ENCODE measurements at places on chromosomes 13 and 19.

- no peak for DNase-seq
These were observed 27.4 kb downstream of the C13orf42 start for GRCh38 chr13:51083706-51084105.

- DNase-seq = no peak
These were observed 74.8 kb upstream of the KLHL1 start for GRCh38 chr13:70183041-70183440.

DNA sequence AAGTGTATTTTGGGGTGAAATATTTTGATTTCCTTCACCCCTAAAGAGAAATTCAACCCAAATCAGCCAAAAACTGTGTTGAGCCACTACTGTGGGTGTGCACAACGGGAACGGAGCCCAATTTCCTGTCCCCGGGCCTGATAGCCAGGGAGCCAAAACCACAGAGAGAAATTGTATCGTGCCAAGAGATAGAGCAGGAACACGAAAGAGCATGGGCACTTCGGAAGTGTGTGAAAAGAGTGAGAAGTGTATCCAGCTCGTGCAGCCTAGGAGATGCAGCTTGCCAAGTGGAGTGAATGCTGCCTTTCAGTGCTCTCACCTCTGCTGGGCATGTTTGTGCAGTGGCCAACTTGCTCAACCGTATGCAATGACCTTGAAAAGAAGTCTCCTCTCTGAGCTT lies 19.4 kb upstream of the PLEKHF1 start:
- no peak for DNase-seq

DNA sequence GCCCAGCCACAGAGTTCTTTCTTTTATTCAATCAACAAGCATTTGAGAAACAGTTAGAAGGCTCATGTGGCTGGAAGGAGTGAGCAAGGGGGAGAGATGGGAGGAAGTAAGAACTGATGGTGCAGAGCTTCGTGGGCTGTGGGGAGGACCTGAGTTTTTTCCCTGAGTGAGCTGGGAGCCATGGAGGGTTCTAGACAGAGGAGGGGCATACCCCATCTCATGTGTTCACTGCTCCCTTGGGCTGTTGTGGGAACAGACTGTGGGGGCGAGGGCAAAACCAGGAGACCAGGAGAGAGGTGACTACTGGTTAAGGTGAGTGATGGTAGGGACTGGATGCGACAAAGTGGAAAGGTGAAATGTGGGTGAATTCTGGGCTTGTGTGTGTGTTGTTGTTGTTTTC lies 2.4 kb upstream of the PKN1 start:
- no peak for DNase-seq

- no peak for DNase-seq
These were observed 2.2 kb downstream of the IGFLR1 start for GRCh38 chr19:35740108-35740422.

GRCh38 chr19:44677019-44677811 lies 5.9 kb downstream of the CEACAM19 start:
- DNase-seq = no peak

- no peak for DNase-seq
These were observed 683.4 kb upstream of the ARGLU1 start for GRCh38 chr13:107251341-107251740.

DNA sequence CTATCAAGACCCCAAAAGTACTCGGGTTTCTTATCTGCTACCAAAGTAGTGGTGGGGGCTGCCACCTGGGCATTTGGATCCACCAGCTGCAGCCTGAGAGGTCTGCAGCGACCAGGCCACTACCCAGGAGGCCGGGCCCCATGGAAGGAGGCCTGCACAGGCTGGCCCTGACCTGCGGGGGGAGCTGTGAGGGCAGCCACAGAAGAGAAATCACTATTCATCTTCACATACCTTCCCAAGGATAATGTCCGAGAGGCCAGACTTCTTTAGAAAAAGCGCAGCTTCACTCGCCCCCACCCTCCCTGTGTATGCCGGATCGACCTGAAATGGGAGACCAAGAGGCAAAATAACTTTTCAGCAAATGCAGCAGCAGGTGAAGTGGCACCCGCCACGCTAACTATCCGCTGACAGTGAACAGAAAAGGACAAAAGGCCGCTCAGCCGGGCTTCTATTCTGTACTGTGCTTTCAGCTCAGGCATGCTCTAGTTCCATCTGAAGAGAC lies 30.1 kb downstream of the EPS15L1 start:
- no peak for DNase-seq

GRCh38 chr19:18433735-18434398 lies 4.1 kb downstream of the ISYNA1 start:
- no peak for DNase-seq

DNA sequence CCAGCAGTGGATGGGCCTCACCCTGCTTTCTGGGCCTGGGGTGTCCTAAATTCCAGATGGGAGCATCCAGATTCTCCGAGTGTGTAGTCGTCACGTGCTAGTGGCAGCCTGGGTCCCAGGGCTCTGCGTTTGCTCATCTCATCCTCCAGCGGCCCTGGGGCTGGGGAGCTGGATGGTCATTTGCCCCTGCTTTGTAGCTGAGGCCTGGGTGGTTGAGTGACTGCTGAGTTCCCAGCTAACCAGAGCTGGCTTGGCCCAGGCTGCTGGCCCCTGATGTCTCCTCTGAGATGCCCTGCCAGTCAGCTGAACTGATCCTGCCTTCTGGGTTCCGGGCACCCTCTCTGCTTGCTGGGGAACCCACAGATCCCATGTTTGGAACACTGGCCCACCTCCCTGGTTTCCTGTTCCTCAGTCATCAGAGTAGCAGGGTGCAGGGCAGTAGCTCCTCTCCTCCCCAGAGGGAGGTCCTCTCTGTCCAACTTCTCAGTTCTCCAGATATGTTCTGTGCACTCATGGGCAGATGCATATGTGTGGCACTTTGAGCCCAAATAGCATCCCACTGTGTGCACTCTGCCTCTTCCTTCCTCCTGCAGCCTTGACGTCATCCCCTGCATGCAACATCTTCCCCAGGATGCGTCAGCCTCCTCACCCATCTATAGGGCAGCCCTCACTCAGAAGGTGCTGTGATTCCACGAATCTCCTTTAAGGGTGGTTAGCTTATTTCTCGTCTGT lies 22.4 kb upstream of the CRTC1 start:
- no peak for DNase-seq

GRCh38 chr13:92745258-92745657 lies 481.3 kb upstream of the GPC6 start:
- no peak for DNase-seq

All from stimulated activated CD8-positive, alpha-beta memory T cell treated with anti-CD3 and anti-CD28 coated beads, Interleukin-12 subunit alpha, Interleukin-12 subunit beta, amount 100 ng/mL, for 1 hour (primary cell).